CD8-positive, alpha-beta memory T cell (primary cell): ENCODE measurements at places on chromosomes 11 and 22.

GRCh38 chr11:66874232-66874631 lies 17.4 kb downstream of the LRFN4 start:
- no peak for DNase-seq

DNA sequence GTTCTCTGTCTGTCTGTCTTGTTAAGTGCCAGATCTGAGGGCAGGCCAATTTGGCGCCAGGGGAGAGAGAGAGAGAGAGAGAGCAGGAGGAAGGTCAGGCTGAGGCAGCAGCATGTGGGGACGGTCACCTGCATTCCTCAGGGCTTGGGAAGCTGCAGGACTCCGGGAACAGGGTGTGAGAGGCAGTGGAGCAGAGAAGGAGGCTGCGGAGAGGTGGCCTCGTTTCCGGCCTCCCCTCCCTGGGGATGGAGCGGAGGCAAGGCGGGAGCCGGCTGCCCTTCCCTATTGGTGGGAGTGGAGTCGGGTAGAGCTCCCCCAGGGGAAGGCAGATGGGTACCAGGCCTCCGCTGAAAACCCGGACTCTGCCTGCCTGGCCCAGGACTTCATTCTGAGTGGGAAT lies 9.7 kb downstream of the CLMP start:
- DNase-seq = no peak

DNA sequence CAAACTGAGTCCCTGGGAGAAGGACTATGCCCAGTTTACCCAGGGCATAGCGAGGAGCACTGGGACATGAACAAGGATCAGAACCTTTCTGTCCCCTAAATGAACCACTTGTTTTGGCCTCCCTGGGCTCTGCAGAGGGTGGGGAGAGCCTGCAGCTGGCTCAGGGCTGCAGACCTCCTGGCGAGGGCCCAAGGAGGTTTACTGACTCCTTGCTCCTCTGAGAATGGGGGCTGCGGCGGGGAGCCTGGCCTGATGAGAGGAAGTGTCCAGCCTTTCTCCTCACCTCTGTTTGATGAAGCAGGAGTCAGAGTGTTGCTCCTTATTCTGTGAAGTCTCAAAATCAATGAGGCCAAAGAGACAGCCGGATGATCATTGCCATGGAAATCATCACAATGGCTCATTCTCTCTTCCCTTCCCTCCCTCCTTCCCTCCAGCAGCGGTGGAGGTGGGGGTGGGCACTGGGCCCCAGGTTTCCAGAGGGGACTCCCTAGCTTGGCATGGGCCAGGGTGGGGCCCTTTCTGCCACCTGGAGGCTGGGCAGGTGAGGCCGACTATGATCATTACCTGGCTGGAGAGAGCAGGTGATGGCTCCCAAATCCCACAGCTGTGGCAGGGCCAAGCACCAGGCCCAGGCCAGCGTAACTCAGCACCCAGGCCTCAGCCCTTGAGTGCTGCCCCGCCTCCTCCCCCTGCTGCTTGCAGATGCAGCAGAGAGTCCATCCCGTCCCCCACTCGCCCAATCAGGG lies 169.7 kb downstream of the CEP164 start:
- no peak for DNase-seq

- no peak for DNase-seq
These were observed 350.4 kb downstream of the DDX10 start for GRCh38 chr11:109015283-109015682.

DNA sequence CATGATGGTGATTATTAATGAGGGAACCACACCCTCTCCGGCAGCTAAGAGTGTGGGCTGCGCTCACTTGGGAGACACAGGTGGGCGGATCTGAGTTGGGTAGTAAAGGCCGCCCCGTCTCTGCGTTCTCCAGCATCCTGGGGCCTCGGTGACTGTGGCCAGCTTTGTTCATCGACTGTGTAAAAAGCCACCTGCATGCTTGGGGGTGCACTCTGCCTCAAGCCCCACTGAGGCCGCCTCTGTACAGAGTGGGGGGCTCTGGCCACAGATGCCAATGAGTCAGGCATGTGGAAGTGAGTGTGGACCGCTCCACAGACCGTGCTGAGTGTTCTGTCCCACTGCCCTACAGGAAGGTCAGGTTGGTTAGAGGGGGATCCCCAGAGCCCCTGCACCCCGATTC lies 192.7 kb downstream of the SHANK2 start:
- no peak for DNase-seq

DNA sequence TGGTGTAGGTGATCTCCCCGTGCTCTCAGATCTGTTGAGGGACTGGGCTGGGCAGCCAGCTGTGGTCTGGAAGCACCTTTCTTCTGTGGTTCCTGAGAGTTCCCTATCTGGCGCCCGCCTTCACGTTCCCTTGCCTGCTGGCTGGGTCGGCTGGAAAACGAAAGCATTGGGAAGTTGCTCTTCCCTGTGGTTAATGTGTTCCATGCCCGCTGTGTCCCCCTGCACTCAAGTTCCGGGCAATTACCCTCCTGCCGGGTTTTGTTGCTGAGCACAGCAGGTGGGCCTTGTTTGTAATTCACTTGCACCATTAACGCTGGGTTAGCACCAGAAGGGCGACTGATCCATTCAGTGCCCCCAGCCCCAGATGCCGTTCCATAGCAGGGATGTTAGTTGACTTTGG lies 134.1 kb downstream of the GRIK4 start:
- DNase-seq = no peak

DNA sequence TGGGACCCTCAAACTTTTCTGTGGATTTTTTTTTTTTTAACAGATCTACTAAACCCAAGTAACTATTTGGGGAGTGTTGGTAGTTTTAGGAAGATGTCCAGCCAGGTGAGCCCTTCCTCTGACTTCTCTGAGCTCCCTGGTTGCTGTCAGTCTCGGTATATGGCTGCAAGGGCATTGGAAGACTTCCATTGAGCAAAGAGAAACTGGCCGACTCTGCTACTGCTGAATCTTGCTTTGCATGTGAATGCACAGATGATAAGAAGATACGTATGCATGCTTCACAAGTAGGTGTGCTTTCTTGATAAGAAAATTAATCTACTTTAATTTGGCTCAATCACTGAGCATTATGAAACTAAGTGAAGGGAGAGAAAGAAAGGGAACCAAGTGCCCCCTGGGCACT lies 51.1 kb downstream of the BARX2 start:
- no peak for DNase-seq

DNA sequence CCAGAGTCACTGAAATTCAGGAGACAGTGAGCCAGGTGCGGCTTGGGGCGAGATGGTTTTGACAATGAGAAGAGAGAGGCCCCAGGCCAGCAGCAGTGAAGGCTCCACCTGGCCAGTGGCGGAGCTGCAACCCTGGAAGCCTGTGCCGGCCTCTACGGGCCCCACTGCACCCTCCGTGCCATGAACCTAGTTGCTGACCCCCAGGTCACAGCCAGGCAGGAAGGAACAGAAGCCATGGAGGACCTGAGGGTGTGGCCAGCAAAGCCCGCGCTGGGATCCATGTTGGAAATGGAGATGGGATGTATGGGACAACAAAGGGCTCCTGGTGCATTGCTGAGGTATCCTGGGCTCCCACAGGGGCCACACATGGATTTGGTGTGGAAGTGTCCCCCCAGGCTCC lies 1528.5 kb downstream of the BRD1 start:
- DNase-seq = no peak

GRCh38 chr22:20131859-20132685 lies 468 bp downstream of the ZDHHC8 start:
- peak; percentile 22 for DNase-seq

DNA sequence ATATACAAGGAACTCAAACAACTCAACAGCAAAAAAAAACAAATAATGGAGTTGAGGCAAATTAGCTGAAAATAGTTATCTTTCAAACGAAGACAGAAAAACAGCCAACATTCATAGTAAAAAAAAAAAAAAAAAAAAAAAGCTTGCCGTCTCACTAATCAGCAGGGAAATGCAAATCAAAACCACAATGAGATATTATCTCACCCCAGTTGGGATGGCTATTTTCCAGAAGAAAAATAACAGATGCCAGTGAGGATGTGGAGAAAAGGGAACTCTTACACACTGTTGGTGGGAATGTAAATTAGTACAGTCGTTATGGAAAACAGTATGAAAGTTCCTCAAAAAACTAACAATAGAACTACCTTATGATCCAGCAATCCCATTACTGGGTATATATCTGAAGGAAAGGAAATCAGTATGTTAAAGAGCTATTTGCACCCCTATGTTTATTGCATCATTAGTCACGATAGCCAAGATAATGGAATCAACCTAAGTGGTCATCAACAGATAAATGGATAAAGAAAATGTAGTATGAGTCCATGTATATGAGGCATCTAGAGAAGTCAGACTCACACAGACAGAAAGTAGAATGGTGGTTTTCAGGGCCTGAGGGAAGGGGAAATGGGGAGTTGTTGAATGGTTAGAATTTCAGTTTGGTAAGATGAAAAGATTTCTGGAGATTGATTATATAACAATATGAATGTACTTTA lies 56.0 kb downstream of the USP35 start:
- DNase-seq = no peak

DNA sequence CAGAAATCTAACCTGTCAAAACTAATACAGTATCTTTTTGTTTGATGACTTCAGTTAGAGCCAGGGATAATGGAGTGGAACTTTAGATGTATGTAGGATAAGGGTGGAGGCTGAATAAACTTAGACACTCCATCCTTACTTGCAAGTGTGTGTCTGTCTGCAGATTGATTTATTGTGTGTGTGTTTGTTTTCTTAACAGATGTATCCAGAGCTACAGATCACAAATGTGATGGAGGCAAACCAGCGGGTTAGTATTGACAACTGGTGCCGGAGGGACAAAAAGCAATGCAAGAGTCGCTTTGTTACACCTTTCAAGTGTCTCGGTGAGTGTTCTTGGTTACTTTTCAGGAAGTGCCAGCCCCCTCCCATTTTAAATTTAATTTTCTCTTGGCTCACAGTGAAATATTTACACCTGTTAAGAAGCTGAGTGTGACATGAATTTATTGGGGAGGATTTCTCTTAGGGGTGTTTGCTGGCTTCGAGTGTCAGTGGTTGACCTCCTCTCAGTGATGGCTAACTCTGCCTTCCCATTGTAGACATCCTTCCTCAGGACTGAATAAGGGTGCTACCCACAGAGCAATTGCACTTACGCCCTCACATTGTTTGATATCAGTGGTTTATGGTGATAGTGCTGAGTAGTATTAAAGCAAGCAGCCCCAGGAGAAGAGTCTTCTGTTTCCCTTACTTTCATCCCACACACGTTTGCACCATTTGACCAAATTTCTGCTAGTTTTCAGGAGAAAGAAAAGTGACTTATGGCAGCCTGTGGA lies 40.8 kb downstream of the APLP2 start:
- no peak for DNase-seq

GRCh38 chr11:70075836-70076235 lies 2.3 kb upstream of the ANO1 start:
- DNase-seq = no peak

GRCh38 chr22:36258701-36259614 lies 6.0 kb downstream of the APOL1 start:
- no peak for DNase-seq

DNA sequence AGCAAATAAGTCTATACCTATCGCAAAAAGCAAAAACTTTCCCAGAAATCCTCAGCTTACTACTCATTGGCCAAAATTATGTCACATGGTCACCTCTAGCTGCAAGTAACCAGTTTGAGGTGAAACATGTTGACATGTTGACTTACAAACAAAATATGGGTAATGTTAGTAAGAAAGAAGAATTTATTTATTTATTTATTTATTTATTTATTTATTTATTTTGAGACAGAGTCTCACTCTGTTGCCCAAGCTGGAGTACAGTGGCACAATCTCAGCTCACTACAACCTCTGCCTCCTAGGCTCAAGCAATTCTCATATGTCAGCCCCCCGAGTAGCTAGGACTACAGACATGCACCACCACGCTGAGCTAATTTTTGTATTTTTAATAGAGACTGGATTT lies 5.4 kb upstream of the SLC35C1 start:
- no peak for DNase-seq

DNA sequence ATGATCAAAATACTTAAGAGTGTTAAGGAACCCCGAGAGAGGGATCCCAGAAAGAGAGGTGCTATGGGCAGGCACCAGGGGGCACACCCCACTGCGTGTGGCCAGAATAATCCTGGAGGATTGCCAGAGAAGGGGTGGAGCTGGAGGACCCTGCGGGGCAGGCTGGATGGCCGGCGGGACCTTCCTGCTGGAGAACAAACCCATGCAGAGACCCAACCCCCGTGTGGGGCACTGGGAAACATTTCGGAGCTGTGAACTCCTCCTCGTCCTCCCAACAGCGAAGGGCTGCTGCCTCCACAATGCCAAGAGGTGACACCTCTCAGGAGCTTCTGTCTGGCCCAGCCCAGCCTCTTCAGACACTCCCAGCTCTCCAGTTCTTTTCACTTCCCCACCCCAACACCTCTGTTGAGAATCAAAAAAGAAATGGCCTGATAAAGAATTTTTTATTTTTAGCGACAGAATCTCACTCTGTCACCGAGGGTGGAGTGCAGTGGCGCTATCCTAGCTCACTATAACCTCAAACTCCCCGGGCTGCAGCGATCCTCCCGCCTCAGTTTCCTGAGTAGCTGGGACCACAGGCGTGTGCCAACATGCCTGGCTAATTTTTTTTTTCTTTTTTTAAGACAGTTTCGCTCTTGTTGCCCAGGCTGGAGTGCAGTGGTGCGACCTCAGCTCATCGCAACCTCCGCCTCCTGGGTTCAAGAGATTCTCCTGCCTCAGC lies 25.6 kb downstream of the RHOD start:
- DNase-seq = no peak

- no peak for DNase-seq
These were observed 605.6 kb downstream of the NTM start for GRCh38 chr11:131976021-131976420.
